ENCODE measurements at places on chromosomes 1 and 21. TPM values are rescaled to one million over a fixed set of nuclear protein-coding genes. Genes with fewer than 3 reads are reported as not detected.

DNA sequence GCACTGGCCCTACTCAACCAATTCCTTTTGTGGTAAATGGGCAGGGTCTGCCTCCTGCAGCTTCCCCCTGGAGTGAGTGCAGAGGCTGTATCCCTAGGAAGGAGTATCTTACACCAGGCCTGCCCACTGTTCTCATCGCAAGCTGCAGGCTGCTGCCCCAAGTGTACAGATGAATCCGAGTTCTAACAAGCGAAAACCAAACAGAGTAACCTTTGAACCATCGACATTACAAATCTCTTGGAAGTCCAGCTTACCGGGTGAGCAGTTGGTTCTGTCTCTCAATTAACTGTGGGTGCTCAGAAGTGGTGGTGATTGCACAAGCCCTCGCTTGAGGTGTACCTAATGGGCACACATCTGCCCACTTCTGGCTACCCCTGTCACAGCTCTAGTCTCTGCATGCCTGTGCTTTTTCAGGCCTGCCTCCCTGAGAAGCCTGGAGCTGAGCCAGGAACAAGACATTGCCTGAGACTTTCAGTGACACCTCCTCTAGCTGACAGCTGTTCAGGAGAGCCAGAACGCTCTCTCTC is 22.7 kb downstream of the INAVA start:
- DNase-seq = peak; percentile 94

- peak; percentile 60 for DNase-seq
These were observed 39.8 kb upstream of the C1orf53 start for GRCh38 chr1:197862671-197863070.

GRCh38 chr21:42306366-42307035 is 8.7 kb downstream of the TFF3 start:
- no peak for DNase-seq

GRCh38 chr1:242522996-242523718 is 1.3 kb downstream of the PLD5 start:
- DNase-seq = no peak

- DNase-seq = no peak
These were observed 1.5 kb downstream of the ZNF691 start for GRCh38 chr1:42847721-42848460.

DNA sequence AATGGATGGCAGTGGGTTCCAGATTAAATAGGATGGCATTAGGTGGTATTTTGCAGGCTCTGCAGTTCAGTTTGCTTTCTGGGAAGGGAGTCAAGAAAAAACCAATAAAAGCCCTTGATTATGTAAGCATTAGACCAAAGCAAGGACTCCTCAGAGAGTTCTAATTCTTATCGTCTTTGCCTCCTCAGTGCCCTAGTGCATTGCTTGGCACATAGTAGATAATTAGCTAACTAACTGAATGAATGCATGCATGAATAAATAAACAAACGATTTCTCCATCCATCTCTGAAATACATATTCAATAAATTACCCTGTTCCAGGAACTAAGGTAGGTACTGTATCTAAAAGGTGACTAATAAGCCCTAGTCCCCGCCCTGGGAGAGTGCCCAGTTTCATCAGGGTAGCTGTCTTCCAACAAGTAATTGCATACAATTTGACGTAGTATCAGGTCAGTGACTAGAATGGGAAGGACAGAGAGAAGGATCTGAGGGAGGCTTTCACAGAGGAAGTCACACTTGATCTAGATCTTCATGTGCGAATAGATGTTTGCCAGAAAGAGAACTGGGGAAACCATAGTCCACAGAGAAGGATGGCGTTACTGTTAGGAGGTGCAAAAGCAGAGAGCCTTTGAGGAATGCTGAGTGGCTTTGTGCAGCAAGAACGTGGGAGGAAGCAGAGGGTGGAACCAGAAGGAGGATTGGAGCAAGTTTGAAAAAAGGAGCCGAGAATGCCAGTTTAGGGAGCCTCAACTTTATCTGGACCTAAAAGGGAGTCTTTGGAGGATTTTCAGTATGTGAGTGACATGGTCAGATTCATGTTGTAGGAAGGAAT is 111.4 kb downstream of the TBX19 start:
- peak; percentile 57 for DNase-seq

DNA sequence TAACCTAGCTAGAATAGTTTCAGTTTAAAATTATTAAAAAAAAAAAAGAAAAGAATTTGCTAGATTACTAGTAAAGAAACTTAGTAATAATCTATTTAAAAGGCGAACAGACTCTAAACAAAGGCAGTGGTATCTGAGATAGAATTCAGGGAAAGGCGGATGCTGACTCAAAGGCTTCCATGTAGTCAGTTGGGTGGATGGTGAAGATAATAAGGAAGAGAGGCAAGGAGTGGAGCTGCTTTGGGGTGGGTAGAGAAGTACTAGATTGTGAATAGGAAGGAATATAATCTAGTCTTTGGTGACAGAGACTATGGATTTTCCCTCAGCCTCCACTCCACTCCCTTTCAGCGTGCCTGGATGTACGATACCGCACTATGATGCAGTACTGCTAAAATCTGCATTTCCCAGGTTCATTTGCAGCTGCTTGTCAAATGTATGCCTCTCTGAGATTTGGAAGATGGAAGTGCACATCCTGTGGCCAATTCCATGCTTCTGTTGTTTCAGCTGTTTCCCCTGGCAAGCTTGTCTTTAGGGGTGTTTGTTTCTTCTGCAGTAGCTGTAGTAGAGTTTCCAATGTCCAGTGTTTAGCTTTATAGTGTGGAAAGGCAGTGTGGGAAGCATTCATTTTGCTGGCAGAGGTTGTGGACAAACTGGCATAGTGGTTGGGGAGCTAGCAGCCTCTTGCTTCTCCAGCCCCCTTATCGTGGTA is 184.6 kb upstream of the NRIP1 start:
- no peak for DNase-seq

- DNase-seq = no peak
These were observed 250.6 kb upstream of the VAMP3 start for GRCh38 chr1:7520496-7520895.

DNA sequence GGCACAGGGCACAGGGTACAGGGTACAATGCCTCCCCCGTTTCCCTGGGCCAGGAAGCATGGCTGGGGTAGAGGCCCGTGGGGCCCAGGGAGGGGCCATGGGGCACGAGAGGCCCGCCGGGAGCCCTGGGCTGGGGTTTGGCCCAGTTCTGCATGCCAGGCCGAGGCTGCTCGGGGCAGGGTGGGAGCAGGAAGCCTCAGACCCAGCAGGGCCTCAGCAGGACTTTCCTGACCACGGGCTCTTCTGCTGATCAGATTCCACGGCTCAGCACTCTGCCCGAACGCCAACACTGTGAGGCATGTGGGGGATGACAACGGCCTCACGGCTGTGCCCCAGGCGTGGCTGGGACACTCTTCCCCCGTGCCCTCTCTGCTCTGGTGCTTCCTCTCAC is 104.3 kb downstream of the NPHP4 start:
- DNase-seq = no peak

GRCh38 chr1:234920136-234920842 is 208.3 kb downstream of the TOMM20 start:
- DNase-seq = no peak

- peak; percentile 3 for DNase-seq
These were observed 326.7 kb upstream of the RGS18 start for GRCh38 chr1:191831572-191831971.

- no peak for DNase-seq
These were observed 121.9 kb downstream of the KCNK1 start for GRCh38 chr1:233735847-233736246.

GRCh38 chr1:199804526-199804925 is 223.0 kb upstream of the NR5A2 start:
- no peak for DNase-seq

- DNase-seq = no peak
These were observed 389.8 kb upstream of the ADGRL2 start for GRCh38 chr1:81410941-81411340.

DNA sequence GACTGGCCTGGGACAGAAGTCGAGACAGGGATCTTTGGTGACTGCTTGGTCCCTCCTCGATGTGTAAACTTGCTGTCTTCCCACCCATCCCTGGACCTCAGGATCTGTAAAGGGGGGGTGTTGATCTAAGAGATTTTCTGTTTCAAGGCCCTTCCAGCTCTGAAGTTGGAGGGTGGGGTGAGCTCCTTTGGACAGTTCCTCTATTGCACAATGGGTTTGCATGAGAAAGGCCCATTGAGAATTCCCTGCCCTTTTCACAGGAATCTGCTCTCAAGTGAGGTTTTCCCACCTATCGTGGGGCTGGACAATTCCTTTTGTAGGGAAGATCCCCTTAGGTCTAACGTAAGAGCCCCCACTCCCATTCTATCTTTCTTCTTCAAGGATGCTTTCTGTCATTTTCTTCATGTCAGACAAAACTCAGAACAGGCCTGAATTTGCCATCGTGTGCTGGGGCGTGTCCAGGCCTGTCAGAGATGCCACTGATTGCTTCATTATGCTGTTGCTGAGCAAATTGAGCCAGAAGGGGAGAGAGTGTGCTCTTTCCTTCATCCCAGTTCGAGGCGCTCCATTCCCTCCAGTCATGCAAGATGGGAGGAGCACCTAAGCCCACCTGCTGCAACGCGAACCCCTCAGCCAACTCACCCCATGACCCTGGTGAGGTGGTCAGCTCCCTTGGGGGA is 149.9 kb upstream of the IGSF21 start:
- peak; percentile 34 for DNase-seq

GRCh38 chr1:36881541-36881940 is 152.8 kb downstream of the GRIK3 start:
- no peak for DNase-seq

DNA sequence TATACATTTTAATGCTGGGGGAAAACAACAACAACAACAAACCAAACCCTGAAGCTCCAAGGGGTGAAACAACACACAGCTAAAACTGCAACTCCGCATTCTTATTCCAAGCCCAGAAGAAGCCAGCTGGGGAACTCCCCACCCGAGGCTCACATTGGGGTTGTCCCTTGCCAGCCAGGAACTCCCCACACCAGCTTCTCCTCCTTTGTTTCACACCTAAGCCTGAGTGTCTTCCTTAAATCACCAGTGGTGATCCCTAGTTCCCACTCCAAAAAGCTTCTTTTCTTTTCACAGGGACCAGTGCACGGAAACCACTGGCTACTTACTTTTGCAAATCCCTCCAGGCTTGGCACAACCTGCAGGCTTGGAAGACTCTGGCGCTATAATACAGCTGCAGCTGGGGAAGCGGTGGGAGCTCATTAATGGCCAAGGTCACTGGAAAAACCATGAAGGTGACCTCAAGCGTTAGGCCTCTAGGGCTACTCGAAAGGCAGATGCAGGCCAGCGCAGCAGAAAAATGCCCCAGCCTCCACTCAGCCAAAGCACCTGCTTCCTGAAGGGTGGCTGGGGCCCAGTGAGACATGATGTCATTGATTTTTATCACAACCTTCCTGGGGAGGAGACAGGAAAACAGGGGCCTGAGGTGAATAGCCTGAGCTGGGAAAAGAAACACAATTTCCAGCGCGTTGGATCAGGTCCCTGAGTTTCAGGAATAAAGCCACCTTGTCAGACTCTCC is 40.1 kb downstream of the TLR5 start:
- DNase-seq = no peak

GRCh38 chr1:216207154-216207553 is 216.1 kb downstream of the USH2A start:
- no peak for DNase-seq

DNA sequence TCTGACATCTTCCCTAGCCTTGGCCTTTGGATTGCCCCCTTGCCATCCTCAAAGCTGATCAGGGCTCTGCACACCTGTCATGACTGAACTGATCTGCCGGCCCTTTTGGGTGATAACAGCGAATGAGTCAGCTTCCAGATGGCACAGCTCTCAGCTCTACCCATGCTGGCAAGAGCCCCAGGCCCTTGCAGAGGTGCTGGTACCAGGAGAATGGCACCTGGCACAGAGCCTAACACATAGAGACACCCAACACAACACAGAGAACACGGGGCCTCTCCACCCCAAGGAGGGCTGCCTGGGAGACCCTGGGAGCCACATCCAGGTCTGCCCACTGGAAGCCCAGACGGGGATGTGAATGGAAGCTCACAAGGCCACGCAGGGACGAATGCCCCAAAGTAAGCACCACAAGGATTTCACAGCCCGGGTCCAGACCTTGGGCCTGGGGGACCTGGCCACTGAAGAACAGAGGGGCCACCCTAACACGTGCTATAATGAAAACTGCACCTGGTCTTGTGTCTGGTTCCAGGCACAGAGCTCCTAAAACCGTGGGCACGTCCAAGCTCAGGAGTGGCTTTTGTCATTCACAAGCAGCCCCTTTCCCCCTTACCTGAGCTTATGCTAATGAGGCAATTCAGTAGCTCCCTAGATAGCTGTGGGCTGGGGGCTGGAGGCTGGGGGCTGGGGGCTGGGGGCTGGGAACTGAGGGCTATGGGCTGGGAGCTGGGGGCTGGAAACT is 160.5 kb downstream of the NPHP4 start:
- no peak for DNase-seq

DNA sequence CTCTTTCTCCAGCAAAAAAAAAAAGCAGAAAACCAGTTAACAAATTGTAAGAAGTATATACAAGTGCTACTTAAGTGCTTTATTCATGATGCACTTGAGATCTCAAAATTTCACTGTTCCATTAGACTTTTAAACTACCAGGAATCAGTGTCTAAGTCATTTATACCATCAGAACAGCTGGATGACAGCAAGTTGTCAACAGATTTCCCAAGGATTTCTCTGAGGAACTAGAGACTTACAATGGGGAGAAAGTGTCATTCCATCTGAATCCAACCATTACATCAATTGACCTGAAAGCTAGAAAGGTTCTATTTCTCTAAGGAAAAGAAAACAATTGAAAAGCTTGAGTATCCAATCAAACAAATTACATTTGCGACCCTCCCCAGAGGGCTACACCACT is 43.8 kb downstream of the USH2A start:
- DNase-seq = no peak

GRCh38 chr1:206612129-206612876 is at the start of gene EIF2D:
EIF2D (minus strand) TSS chr1:206612465; CDS start chr1:206612342, 123 bp downstream.
- peak; percentile 72 for DNase-seq

DNA sequence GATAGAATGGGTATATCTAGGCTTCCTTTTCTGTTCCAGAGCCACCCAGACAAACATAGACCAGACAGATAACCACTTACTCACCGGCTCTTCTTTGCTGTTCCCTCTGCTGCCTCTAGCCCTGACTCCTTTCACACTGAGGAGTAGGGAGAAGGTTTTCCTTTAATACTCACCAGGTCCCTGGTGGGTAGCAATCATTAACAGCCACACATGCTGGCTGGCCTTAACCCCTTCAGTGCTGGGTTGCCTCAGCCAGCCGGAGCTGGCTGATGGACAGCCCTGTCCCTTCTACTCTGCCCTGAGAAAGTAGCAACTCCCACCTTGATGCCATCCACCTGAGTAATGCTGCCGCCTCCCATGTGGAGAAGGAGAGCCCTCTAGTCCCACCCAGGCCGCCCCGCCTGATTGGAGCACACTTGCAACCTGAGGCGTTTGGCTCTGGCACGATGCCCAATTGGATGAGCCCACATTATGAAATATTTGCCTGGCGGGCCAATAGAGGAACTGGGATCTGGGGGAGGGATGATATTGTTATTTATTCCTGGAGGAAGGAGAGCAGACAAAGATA is 71.6 kb downstream of the PLEKHA6 start:
- DNase-seq = peak; percentile 91

Gene C1orf74
- total RNA-seq = 11.6 TPM

Gene IFI44L
- total RNA-seq = 0.13 TPM

Gene VWA5B1
- total RNA-seq = not detected

Gene PGLYRP4
- 2.0 TPM for total RNA-seq

Gene HCRTR1
- not detected for total RNA-seq

Gene RC3H1
- total RNA-seq = 10.4 TPM

Gene ATAD3A
- 20.9 TPM for total RNA-seq

Data from bronchial epithelial cell (primary cell).